Cerebellar nuclear complex (tissue), 1 donor: ENCODE measurements at places on chromosomes 2 and 18.

DNA sequence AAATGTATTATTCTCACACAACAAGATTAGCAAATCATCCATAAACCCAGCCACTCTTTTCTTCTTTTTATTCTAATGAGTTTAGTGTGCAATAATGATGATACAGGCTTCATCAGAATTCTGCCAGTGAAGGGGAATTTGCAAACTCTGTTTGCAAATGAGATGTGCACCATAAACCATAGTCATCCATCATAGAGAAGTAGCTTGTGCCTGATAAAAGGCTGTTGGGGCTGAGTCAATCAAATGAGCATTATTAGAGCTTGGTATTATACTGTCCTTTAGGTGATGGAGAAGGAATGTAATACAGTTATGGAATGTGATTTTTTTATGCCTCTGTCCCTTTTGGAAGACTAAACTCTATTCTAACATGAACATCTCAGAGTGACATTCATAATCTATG, 101.8 kb downstream of the DCC start:
- no peak for DNase-seq

- no peak for DNase-seq
Measured at GRCh38 chr2:204357286-204357685, 188.0 kb upstream of the PARD3B start.

DNA sequence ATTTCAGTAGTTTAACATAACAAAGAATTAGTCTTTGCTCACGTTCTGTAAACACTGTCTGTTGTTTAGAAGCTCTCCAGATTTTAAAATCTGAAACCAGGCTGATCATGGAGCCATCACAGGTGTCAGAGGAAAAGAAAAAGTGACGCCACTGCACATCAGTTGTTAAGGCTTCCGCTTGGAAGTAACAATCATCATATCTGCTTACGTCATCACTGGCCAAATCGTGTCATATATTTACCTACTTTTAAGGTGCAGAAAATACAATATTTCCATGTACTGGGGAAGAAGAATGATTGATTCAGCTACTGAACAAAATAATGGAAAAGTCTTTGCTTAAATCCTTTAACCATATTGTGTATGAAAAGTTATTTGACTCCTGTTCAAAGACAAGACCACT, 382.6 kb upstream of the MC4R start:
- DNase-seq = no peak

- DNase-seq = no peak
Measured at GRCh38 chr2:240024766-240025165, 376 bp downstream of the NDUFA10 start.
